Ovary (tissue), 10 donors: ENCODE measurements at places on chromosomes 2 and 18. TPM values are rescaled to one million over a fixed set of nuclear protein-coding genes. Genes with fewer than 3 reads are reported as not detected.
A peak's percentile ranks its signal among the peaks of the same experiment; 100 is the strongest.

GRCh38 chr2:37472959-37473358 is 128.5 kb downstream of the QPCT start:
- DNase-seq = no peak

DNA sequence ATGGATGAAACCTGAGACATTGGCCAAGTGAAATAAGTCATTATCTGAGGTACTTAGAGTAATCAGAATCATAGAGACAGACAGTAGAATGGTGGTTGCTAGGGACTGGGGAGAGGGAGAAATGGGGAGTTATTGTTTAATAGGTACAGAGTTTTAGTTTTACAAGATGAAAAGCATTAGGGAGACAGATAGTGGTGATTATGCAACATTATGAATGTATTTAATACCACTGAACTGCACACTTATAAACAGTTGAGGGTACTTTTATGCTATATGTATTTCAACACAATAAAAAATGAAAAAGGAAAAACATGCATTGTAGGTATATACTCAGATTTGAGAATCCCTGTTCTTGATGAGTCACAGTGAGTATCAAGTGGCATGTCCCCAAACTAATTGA is 59.7 kb downstream of the EPC2 start:
- no peak for DNase-seq

Gene CHRNA1
- total RNA-seq = not detected

Gene SNTG2
- 0.83 TPM for total RNA-seq

- no peak for DNase-seq
These were observed 1494.7 kb downstream of the SUCLG1 start for GRCh38 chr2:82964341-82964740.

- peak; percentile 98 for DNase-seq
These were observed 48.5 kb downstream of the SMAD7 start for GRCh38 chr18:48902023-48902855.

GRCh38 chr2:10875126-10875525 is 36.6 kb upstream of the KCNF1 start:
- DNase-seq = no peak
